ENCODE measurements at places on chromosomes 13 and 19.

DNA sequence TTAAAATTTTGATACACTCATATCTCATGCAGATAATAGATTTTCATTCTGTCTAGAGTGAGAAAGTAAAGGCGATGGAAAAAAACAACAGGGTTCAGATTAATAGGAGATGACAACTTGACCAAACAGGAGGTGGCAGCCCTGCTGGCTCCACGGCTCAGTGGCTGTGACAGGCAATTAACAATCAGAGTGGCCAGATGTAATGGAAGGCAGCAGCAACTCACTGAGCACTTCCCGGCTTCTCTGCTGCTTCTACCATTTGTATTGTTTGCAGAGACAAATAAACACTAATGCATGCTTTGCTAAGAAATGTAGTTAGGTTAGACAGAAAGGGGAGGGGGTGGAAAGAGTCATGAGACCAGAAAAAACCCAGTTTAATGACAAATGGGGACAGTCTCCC is 473.0 kb upstream of the SLC10A2 start:
- peak; percentile 46 for DNase-seq

DNA sequence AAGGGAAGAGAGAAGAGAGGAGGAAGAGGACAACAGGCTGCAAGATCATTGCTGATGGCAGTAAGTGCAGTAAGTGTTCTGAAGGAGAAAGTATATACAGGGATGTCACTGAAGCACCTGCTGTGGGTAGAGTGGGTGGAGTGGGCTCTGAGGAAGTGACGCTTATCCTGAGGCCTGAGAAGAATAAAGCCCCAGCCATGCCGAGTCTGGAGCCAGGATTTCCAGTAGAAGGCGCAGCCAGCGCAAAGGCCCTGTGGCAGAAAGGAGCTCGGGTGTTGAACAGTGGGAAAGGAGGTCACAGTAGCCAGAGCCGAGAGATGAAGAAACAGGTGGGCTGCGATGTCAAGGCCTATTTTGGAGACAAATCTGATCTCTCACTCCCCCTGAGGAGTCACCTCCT is 31.8 kb upstream of the ADGRE5 start:
- no peak for DNase-seq

GRCh38 chr13:104006625-104007075 is 940.4 kb upstream of the SLC10A2 start:
- DNase-seq, result no peak

DNA sequence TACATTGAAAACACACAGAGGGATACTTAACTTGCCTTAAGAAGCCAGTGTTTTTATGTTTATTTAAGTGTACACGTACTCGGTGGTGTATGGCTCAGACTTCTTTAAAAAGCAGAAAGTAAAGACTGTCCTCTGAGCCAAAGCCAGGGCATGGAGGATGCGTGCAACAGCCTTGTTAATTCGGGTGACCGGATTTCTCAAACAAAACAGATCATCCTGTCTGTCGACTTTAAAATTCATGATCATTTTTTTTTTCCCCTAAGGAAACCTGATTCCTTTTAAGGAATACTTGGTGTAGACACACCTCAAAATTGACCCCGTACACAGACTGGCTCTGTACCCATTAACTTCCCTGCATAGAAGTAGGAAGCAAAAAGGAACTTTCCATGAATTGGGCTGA is 124.7 kb upstream of the RNF113B start:
- no peak for DNase-seq

GRCh38 chr19:41871573-41872383 is 5.3 kb upstream of the CD79A start:
- DNase-seq, result no peak

GRCh38 chr19:53707278-53707677 is 75.5 kb downstream of the DPRX start:
- no peak for DNase-seq

All from cerebellar nuclear complex (tissue), 1 donor.